Stimulated activated CD8-positive, alpha-beta memory T cell treated with anti-CD3 and anti-CD28 coated beads, Interleukin-4, amount 100 ng/mL, for 48 hours (primary cell): ENCODE measurements at places on chromosomes 6 and 20.

- no peak for DNase-seq
These were observed 48.7 kb upstream of the CDH4 start for GRCh38 chr20:61203320-61203719.

- no peak for DNase-seq
These were observed 40.9 kb downstream of the DOP1A start for GRCh38 chr6:83108378-83108777.

- DNase-seq: no peak
These were observed 17.5 kb downstream of the RBM38 start for GRCh38 chr20:57408536-57409233.

- DNase-seq: no peak
These were observed 3.6 kb upstream of the ABHD12 start for GRCh38 chr20:25394276-25394675.

DNA sequence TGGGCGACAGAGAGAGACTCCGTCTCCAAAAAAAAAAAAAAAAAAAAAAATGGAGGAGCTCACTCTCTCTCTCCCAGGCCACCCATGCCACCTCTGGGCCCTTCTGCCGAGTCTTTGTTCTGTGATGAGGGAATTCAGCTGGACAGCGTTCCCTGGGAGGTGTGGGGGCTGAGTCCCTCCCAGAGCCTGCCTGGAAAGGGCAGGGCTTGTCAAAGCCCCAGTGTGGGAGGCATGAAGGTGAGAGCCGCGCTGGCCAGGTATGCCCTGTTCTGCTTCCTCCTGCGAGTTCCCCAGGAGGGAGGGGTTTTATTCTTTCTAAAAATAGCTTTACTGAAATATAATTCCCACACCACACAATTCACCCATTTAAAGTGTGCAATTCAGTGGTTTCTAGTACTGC lies 69.6 kb downstream of the TMEM242 start:
- no peak for DNase-seq

DNA sequence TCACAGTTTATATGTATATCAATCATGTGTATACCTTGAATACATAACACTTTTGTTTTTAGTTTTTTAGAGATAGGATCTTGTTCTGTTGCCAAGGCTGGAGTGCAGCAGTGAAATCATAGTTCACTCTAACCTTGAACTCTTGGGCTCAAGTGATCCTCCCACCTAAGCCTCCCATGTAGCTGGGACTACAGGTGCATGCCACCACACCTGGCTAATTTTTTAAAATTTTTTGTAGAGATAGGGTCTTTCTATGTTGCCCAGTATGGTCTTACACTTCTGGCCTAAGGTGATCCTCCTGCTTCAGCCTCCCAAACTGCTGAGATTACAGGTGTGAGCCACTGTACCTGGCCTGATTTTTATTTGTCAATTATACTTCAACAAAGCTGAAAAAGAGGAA lies 69.9 kb downstream of the SYCP2L start:
- no peak for DNase-seq

- DNase-seq: no peak
These were observed 1.1 kb upstream of the BNIP5 start for GRCh38 chr6:36337814-36338213.

GRCh38 chr6:87869064-87869905 lies 167.3 kb upstream of the AKIRIN2 start:
- no peak for DNase-seq

DNA sequence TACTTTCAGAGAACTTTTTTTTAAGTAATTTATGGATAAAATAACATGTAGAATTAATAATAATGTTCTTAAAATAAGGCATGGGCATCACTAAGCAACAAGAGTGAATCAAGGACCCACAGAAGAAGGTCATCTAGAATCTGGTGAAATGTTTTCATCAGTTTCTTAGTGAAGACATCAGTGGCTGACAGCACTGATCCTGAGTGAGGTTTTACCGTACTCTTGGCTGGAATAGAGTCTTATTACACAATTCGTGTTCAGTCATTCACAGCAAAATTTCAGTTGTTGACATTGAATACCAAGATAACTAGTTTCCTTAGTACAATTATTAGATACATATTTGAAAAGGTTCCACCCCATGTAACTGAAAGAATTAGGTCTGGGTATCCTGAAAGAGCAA lies 140.4 kb downstream of the C6orf58 start:
- no peak for DNase-seq

- peak; percentile 76 for DNase-seq
These were observed 2.0 kb downstream of the SMIM29 start for GRCh38 chr6:34246563-34247391.
